NCI-H526 treated with DMSO at 0.1 percent for 48 hours (cell line): ENCODE measurements at places on chromosomes 3 and 15.
A peak's percentile ranks its signal among the peaks of the same experiment; 100 is the strongest.

- DNase-seq: peak; percentile 60
These were observed 21.3 kb upstream of the GATM start for GRCh38 chr15:45399381-45400212.

GRCh38 chr3:87072446-87072845 is 81.5 kb upstream of the VGLL3 start:
- DNase-seq: no peak

- DNase-seq: no peak
These were observed 139.7 kb upstream of the COL8A1 start for GRCh38 chr3:99498550-99499234.

DNA sequence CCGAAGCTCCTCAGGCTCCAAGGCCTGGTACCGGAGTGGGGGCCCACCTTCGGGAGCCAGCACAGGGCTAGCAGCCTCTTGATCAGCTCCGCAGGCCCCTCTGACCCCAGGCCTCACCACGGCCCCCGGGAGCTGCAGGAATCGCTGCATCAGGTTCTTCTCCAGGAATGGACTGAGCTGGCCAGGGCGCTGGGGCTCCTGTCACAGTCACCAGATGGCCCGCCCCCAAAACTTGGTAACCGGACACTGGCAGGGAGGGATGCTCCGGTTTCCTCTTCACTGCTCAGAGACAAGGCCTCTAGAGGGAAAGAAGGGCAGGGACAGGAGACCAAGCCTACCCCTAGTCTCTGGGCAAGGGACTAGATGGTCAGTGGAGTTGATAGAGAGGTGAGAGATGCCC is 9.9 kb downstream of the AP3B2 start:
- DNase-seq: no peak

- DNase-seq: no peak
These were observed 59.9 kb downstream of the OXSM start for GRCh38 chr3:25849641-25850385.

GRCh38 chr15:70453238-70453637 is 310.1 kb downstream of the UACA start:
- DNase-seq: no peak

- DNase-seq: no peak
These were observed 1.5 kb downstream of the CTDSPL start for GRCh38 chr3:37862903-37863815.

- no peak for DNase-seq
These were observed 52.9 kb upstream of the ARL6 start for GRCh38 chr3:97711654-97712053.

DNA sequence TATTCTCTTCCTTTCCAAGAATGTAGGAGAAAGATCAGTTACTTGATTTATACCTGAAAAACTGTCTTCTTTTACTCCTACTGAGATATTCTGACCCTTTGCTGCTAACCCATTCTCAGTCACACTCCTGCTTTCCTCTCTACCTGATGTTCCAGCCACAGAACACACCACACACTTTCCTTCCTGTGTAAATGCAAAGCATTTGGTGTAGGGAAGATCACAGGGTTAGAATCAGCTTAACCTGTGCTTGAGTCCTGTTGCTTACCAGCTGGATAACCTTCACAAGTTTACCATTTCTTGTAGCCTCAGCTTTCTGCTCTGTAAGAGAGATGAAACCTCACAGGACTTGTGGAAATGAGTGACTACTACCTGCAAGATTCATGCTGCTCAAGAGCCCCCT is 489.8 kb upstream of the GOLIM4 start:
- no peak for DNase-seq

DNA sequence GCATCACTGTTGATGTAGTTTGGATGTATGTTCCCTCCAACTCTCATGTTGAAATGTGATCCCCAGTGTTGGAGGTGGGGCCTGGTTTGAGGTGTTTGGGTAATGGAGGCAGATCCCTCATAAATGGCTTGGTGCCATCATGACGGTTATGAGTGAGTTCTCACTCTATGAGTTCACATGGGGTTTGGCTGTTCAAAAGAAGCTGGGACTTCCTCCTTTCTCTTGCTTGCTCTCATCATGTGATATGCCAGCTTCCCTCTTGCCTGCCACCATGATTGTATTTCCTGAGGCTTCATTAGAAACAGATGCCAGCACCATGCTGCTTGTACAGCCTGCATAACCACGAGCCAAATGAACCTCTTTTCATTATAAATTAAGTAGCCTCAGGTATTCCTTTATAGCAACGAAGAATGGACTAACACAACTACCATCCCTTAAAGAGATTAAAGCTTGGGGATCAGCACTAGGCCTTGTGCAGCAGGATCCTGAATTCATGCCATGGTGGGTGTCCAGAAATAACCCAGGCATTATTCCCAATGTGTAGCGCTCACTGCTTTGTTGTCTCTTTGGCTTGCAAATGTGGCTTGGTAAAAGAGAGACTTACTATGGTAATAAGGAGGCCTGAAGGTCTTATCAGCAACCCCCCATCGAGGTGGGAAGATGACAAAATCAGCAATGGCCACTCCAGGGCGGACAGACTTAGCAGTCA is 41.9 kb downstream of the NDUFB4 start:
- DNase-seq: no peak

DNA sequence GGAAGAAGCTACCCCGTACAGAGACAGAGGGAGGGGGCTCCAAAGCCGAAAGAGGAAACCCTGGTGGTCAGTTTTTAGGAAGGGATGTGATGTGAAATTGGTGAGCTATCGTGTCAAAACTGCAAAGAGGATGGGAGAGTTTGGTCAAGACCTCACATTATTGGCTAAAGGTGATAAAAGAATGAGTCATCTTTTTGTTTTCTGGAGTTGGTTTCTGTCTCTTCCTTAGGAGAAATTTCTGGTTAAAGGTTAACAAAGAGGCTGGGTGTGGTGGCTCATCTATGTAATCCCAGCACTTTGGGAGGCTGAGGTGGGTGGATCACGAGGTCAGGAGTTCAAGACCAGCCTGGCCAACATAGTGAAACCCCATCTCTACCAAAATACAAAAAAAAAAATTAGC is 217.8 kb upstream of the CBLB start:
- DNase-seq: no peak

- peak; percentile 75 for DNase-seq
These were observed 205.2 kb downstream of the RBMS3 start for GRCh38 chr3:29486096-29486495.

GRCh38 chr15:77410701-77411618 is 8.9 kb downstream of the PEAK1 start:
- DNase-seq: no peak

DNA sequence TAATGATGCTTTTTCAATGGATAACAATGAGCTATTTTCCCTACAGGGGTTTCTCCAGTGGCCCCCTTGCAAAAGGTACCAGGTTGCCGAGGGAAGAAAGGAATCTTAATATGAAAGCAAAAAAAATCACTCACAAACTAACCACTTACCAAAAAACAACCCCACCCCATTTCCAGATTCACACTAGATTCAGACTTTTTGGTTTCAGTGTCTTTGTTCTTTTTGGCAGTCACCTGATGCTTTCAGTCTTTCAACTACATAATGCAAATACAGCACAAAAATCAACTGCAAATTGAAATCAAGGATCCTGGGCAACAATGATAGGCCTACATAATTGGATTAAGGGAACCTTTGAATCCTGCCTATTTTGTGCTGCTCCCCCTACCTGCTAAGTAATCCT is 71.1 kb upstream of the RAP2B start:
- no peak for DNase-seq

GRCh38 chr3:127197300-127198189 is 4.6 kb downstream of the PRR23E start:
- DNase-seq: no peak

GRCh38 chr3:23431764-23432163 is 228.6 kb downstream of the UBE2E2 start:
- no peak for DNase-seq

DNA sequence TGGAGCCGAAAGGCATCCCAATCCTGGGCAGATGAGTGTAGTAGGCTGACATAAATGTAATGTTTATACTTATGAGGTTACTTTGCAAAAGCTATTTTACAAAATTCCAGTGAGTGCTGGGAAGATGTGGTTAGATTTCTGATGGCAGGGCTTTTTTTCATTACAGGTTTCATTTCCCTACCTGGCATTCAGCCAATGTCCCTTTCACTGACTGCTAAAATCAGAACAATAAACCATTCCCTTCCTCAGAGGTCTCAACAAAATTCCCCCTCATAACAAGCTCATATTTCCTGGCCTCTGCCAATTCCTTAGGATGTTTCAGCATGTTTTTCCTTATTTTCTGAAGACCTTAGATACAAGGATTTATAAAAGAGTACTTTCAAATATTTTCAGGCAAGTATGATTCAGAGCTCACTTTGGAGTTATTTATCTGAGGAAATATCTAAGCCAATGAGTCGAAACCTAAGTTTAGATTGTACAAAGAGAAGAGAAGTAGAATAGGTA is 40.9 kb upstream of the CCDC80 start:
- no peak for DNase-seq

- DNase-seq: no peak
These were observed 57.9 kb upstream of the DPH6 start for GRCh38 chr15:35603856-35604255.

- DNase-seq: no peak
These were observed 215.1 kb downstream of the SHQ1 start for GRCh38 chr3:72633121-72633520.

DNA sequence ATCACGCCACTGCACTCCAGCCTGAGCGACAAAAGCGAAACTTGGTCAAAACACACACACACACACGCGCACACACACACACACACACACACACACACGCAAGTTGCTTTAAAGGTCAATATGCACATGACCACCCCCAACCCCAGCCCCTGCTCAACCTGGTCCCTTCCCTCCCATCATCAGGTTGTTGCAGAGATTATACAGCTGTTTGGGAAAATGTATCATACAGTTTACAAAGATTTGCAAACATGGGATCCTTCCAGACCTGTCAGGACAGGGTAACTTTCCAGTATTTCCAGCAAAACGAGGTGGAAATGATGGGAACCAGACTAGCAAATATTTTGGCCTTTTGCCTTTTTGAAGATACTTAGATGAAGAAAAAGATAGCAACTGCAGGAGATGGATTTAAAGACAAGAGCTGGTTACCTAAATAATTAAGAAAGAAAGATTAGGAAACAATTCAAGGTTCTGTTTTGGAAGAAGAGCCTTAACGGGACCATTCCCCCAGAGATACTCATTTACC is 80.2 kb downstream of the TNIK start:
- no peak for DNase-seq

DNA sequence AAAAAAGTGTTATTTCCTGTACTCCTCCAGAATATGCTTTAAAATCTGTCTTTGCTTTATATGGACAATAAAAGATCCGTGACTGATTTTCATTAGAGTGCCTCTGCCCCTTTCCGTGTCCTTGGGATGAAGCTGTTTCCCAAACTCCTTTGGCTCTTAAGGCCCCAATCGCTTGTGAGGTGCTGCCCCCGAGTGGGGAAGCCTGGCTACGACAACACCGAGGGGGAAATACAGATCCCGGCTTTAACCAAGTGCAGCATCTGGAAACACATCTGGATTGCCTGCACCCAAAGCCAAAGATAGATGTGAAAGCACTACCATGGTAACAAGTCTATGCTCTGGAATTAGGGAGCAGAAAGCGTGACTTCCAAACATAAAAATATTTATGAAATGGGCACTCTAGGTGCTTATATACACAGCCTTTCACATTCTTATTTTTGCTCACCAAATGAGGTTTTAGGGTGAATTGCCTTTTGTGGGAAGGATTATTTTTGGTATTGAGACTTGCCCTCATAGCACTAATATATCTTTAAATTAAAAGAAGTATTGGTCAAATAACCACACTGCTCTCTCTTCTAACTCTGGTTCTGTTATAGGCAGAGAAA is 40.6 kb upstream of the ADCY5 start:
- no peak for DNase-seq

- no peak for DNase-seq
These were observed 43.6 kb downstream of the SEMA5B start for GRCh38 chr3:122984007-122984406.

DNA sequence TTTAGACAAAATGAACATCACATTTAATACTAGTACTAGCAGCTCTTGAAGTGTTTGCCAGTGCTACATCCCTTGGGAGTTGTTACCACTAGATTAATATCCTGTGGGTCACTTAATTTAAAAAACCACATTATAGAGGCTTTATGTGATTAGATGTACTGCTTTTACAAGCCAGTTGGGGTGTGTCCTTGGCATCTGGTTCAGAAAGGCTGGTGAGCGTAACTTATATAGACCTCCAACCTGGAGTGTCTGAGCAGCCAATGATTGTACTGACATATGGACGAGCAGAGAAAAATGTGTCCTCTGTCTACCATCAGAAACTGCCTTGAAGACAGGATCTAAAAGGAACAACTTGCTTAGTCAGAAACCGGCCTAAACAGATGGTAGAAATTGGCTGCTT is 306.2 kb upstream of the ATP11B start:
- DNase-seq: no peak

DNA sequence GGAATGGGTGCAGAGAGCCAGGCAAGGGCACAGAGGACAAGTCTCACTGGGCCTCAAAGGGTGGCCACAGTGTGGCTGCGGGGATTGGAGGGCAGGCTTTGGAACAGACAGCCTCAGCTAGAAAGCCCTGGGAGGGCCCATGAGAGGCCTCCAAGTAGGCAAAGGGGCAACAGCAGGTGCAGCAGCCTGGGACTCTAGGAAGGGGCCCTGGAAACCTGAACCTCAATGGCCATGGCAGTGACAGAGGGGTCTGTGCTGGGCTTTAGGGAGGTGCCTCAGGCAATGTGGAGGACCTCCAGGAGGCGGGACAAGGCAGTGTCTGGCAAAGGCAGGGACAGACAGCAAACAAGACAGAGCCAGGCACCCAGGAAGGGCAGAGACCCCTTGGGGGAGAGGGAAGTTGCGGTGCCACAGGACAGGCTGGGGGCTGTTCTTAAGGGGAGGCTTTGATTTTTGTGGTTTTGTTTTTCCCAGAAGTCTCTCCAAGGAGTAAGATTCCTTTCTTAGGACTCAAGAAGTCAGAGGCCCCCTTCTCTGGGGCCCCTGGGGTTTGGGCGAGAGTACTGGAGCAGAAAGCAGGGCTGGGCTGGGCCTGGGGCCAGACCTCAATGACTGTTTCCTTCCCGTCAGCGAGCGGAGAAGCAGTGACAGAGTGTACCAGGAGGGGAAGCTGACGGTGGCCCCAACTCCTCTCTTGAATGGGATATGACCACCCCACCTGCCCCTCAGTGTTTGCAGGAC is 9.7 kb downstream of the STOML1 start:
- no peak for DNase-seq

DNA sequence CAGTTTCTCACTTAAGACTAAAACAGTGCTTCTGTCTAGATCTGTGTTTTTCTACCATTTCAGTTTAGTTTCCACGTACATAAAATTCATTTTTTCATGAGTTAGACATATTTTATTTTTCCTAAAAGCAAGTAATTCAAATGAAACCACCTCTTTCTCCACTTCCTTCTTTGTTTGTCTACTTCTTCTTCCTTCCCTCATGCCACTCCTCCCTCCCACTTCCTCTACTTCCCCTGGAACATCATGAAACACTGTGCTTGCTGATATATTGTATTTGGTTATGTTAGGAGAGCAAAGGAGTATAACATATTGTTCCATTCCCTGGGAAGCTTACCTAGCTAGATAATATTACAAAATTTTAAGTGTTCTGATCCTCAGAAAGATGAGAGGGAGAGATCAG is 36.7 kb upstream of the GOLGA8B start:
- no peak for DNase-seq

GRCh38 chr15:45704329-45705249 is 69.8 kb downstream of the SQOR start:
- no peak for DNase-seq
